ENCODE measurements at places on chromosomes 5 and 9. TPM values are rescaled to one million over a fixed set of nuclear protein-coding genes. Genes with fewer than 3 reads are reported as not detected.

SHOC1 gene
- not detected for total RNA-seq

C9 gene
- 1.0 TPM for total RNA-seq

RMRP gene
- total RNA-seq = 118,473 TPM

ZDHHC11 gene
- total RNA-seq = 1.0 TPM

WNT8A gene
- total RNA-seq = not detected

DBH gene
- not detected for total RNA-seq

ITGA2 gene
- 15.7 TPM for total RNA-seq

TRIM7 gene
- total RNA-seq = 9.9 TPM

SLC36A2 gene
- under 0.01 TPM for total RNA-seq

DOCK2 gene
- 13.6 TPM for total RNA-seq

ARID3C gene
- total RNA-seq = not detected

RNF183 gene
- not detected for total RNA-seq

NDUFA8 gene
- 40.2 TPM for total RNA-seq

CRB2 gene
- under 0.01 TPM for total RNA-seq

VAV2 gene
- total RNA-seq = 9.9 TPM

FCN2 gene
- 1.0 TPM for total RNA-seq

TAF11L5 gene
- total RNA-seq = not detected

NR2F1-AS1 gene
- total RNA-seq = 5.2 TPM

TSPAN17 gene
- total RNA-seq = 14.6 TPM

ANKRD18A gene
- total RNA-seq = under 0.01 TPM

CER1 gene
- not detected for total RNA-seq

RANBP3L gene
- 0.52 TPM for total RNA-seq

GFI1B gene
- total RNA-seq = 1.0 TPM

PAX5 gene
- not detected for total RNA-seq

FOXI1 gene
- total RNA-seq = not detected

RNF14 gene
- 44.4 TPM for total RNA-seq

Data from skeletal muscle tissue (tissue), 5 donors.